ENCODE measurements at places on chromosomes 6 and 20. TPM values are rescaled to one million over a fixed set of nuclear protein-coding genes. Genes with fewer than 3 reads are reported as not detected.

GRCh38 chr20:58702859-58703648 lies 10.5 kb downstream of the NPEPL1 start:
- no peak overlapping the region for H3K27ac ChIP-seq
- H3K36me3 ChIP-seq = peaks cover 42% of the 10 kb centered on the region
- H3K27me3 ChIP-seq = no peaks in the 10 kb centered on the region
- H3K4me3 ChIP-seq = no peak overlapping the region

- H3K27ac ChIP-seq = no peak overlapping the region
- H3K36me3 ChIP-seq = no peaks in the 10 kb centered on the region
- H3K4me3 ChIP-seq = no peak overlapping the region
- DNase-seq = no peak
- H3K27me3 ChIP-seq = no peaks in the 10 kb centered on the region
These were observed 253.0 kb downstream of the TRDN start for GRCh38 chr6:123383718-123384117.

HLA-DRA gene
- 5.8 TPM for total RNA-seq

DNA sequence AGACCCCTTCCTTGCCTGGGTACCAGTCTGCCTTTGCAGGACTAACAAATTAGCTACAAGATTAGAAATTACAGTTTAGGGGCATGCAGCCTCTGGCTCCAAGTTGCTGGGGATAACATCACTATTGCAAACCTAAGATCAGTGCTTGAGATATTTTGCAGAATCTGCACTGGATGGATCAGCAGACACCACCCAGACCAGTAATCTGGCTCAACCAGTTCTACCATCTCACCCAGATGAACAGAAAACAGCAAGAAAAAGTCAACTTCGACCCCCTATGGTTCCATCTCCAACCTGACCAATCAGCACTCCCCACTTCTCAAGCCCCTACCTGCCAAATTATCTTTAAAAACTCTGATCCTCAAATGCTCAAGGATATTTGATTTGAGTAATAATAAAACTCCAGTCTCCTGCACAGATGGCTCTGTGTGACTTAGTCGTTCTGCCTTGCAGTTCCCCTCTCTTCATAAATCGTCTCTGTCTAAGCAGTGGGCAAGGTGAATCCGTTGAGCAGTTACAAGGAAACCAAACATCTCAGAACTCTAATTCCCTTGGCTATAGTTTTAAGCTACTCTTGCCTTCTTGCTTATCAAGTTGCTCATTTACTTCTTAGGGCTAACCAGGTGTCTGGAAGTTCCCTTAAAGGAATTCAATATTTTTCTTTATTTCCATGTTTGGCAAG lies 16.1 kb upstream of the LMBRD1 start:
- H3K27ac ChIP-seq = no peak overlapping the region
- H3K4me1 ChIP-seq = no peaks in the 10 kb centered on the region
- H3K27me3 ChIP-seq = no peaks in the 10 kb centered on the region
- H3K36me3 ChIP-seq = no peaks in the 10 kb centered on the region
- H3K4me3 ChIP-seq = no peak overlapping the region
- no peak for DNase-seq

- H3K4me3 ChIP-seq = no peak overlapping the region
- peaks cover 18% of the 10 kb centered on the region for H3K4me1 ChIP-seq
- DNase-seq = no peak
- H3K36me3 ChIP-seq = no peaks in the 10 kb centered on the region
- no peak overlapping the region for H3K27ac ChIP-seq
These were observed 14.7 kb downstream of the NRSN2 start for GRCh38 chr20:361561-361960.
